ENCODE measurements at places on chromosomes 4 and X.
A peak's percentile ranks its signal among the peaks of the same experiment; 100 is the strongest.

DNA sequence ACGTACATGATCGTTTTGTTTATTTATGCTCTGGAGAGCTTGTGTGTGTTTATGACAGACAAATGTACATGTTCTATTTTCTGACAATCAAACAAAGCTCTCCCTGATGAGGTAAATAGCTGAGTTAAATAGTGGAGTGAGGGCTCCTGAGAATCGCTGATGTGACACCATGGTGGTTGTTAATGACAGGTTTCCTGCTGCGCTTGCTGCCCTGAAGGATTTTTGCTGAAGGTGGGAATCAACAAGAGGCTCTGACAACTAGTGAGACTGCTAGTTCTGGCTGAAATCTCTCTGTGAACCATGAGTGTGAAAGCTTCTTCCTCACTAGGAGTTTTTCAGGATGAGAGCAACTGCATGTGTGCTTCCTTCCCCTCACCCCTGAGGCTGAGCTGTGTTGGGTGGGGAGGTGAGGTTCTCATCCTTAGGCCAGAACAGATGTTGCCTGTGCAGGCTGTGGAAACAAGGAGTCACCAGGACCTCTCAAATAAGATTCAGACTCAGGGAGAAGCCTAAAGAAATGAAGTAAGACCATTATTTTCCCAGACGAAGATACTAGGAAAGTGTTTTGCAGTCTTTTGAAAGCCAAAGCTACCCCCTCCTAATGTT lies 173.4 kb upstream of the JADE1 start:
- DNase-seq: no peak
- no peaks in the 10 kb centered on the region for H3K36me3 ChIP-seq
- no peak overlapping the region for H3K4me3 ChIP-seq
- no peaks in the 10 kb centered on the region for H3K27me3 ChIP-seq
- peaks cover 12% of the 10 kb centered on the region for H3K4me1 ChIP-seq

DNA sequence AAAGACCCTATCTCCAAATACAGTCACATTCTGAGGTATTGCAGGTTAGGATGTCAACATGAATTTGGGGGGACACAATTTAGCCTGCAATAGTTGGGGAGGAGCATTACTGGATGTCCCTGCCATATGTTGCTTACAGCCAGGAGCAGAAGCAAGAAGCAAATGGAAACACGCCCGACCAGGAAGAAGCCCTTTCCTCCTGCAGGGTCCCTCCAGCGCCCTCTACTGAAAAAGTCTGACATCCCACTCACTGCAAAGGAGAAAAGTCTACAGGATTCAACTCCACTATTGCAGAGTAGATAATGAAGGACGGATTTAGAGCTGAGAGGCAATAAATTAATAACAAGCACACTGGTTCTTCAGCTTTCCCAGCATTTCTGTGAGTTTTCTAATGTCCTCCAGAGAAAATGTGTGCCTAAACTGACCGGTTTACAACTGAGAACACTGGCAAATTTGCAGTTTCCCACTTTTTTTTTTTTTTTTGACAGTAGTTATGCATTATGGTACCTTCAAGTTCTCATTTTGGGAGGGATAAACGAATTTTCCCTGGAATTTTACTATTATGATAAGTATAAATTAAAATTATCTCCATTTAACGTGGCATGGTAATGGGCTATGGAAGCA lies 31.7 kb downstream of the COQ2 start:
- peak; percentile 81 for DNase-seq
- H3K4me3 ChIP-seq: no peak overlapping the region
- H3K4me1 ChIP-seq: peaks cover 3% of the 10 kb centered on the region
- H3K36me3 ChIP-seq: no peaks in the 10 kb centered on the region
- peaks cover 5% of the 10 kb centered on the region for H3K27me3 ChIP-seq
- no peak overlapping the region for H3K27ac ChIP-seq

DNA sequence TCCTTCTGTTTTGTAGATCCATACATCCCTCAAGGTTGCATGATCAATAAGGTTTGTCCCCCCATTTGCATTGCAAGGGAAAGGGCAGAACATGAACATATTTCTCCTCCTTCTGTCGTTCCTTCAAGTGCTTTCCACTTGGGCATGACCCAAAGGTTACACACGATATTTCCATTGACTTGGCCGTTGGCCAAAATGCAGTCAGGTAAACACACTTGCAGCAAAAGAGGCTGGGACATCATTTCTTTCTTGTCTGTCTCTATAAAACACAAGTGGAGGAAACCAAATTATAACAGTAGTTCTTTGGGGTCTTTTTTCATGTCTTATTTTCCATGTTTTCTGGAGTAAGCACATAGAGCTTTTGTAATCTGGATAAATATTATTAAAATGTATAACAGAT lies 156.1 kb downstream of the FRAS1 start:
- no peak overlapping the region for H3K27ac ChIP-seq
- H3K4me1 ChIP-seq: peaks cover 13% of the 10 kb centered on the region
- no peak for DNase-seq
- H3K4me3 ChIP-seq: no peak overlapping the region

DNA sequence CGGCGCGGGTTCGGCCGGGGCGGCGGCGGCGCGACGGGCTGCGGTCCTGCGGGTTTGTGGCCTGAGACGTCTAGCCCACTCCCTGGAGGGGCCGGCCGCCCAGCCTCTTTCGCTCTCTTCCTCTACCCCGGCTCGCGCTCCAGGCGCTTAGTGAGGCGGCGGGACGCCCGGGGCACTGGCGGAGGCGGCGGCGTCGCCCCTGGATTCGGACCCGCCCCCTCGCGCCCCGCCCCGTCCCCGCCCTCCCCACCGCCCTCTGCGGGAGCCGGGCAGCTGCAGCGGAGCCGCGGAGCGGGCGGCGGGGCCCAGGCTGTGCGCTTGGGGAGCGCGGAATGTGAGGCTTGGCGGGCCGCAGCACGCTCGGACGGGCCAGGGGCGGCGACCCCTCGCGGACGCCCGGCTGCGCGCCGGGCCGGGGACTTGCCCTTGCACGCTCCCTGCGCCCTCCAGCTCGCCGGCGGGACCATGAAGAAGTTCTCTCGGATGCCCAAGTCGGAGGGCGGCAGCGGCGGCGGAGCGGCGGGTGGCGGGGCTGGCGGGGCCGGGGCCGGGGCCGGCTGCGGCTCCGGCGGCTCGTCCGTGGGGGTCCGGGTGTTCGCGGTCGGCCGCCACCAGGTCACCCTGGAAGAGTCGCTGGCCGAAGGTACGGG lies at the start of gene BMP2K:
TSS of gene BMP2K (plus strand) at position 272 of the 650 bp plus-strand sequence. CDS start at position 466, 194 bp downstream.
- peaks cover 18% of the 10 kb centered on the region for H3K4me1 ChIP-seq
- H3K36me3 ChIP-seq: peaks cover 12% of the 10 kb centered on the region
- H3K27me3 ChIP-seq: peaks cover 16% of the 10 kb centered on the region
- peak within 1 kb of the TSS; percentile 97 for H3K27ac ChIP-seq
- peak within 1 kb of the TSS; percentile 94 for H3K4me3 ChIP-seq

GRCh38 chr4:8393593-8394038 lies 46.9 kb downstream of the ACOX3 start:
- H3K4me1 ChIP-seq: no peaks in the 10 kb centered on the region
- H3K27ac ChIP-seq: no peak overlapping the region
- DNase-seq: no peak

- H3K36me3 ChIP-seq: no peaks in the 10 kb centered on the region
- no peak overlapping the region for H3K27ac ChIP-seq
- peaks cover 6% of the 10 kb centered on the region for H3K4me1 ChIP-seq
- H3K27me3 ChIP-seq: peaks cover 3% of the 10 kb centered on the region
These were observed 54.2 kb downstream of the SUPT20HL2 start for GRCh38 chrX:24259544-24260240.

GRCh38 chr4:64857198-64857597 lies 447.9 kb upstream of the TECRL start:
- H3K27me3 ChIP-seq: no peaks in the 10 kb centered on the region
- no peak overlapping the region for H3K4me3 ChIP-seq
- DNase-seq: no peak

Data from endothelial cell (in vitro differentiated cells).